ENCODE measurements at places on chromosomes 3 and 15. TPM values are rescaled to one million over a fixed set of nuclear protein-coding genes. Genes with fewer than 3 reads are reported as not detected.

HIGD2B gene
- not detected for polyA plus RNA-seq

COL6A6 gene
- 1.8 TPM for polyA plus RNA-seq

PLCL2 gene
- 18.3 TPM for polyA plus RNA-seq

P2RY13 gene
- polyA plus RNA-seq: 1.9 TPM

XYLB gene
- 9.8 TPM for polyA plus RNA-seq

CCR9 gene
- not detected for polyA plus RNA-seq

MAGEL2 gene
- polyA plus RNA-seq: 5.9 TPM

Data from right renal pelvis (tissue), 4 donors.